ENCODE measurements at places on chromosomes 12 and 14.

- DNase-seq: no peak
These were observed 5.2 kb downstream of the MMP17 start for GRCh38 chr12:131833288-131833895.

- no peak for DNase-seq
These were observed 157.7 kb upstream of the TBX3 start for GRCh38 chr12:114841557-114842251.

DNA sequence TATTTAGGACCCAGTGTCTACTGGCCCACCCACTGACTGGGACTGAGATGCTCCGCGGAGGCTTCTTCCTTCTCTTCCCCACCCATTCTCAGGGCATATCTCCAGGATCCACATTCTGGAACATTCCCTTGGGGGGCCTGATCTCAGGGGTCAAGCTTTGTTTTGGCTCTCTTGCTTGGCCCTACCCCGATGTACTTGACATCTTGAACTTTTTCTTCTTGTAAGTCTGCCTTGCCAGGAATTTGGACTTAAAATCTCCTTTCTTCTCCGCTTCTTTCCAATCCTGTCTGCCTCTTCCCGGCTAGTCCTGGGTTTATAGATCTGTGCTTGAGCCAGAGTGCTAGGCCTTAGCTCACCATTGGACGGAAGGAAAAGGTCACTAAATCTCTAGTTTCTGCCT is 22.1 kb downstream of the DACT1 start:
- no peak for DNase-seq

- no peak for DNase-seq
These were observed 62.8 kb downstream of the BEGAIN start for GRCh38 chr14:100524233-100524932.

GRCh38 chr14:101903111-101903561 is 61.2 kb upstream of the DYNC1H1 start:
- DNase-seq: no peak

GRCh38 chr12:527241-527640 is 67.5 kb downstream of the B4GALNT3 start:
- no peak for DNase-seq

DNA sequence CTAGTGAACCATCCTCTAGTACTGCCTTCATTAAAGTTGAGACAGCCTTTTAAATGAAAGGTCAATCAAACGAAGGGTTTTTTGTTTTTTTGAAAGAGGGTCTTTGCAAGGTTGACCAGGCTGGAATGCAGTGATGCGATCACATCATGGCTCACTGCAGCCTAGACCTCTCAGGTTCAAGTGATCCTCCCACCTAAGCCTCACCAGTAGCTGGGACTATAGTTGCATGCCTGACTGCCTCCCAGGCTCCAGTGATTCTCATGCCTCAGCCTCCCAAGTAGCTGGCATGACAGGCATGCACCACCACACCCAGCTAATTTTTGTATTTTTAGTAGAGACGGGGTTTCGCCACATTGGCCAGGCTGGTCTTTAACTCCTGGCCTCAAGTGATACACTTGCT is 114.6 kb upstream of the SINHCAF start:
- DNase-seq: no peak

DNA sequence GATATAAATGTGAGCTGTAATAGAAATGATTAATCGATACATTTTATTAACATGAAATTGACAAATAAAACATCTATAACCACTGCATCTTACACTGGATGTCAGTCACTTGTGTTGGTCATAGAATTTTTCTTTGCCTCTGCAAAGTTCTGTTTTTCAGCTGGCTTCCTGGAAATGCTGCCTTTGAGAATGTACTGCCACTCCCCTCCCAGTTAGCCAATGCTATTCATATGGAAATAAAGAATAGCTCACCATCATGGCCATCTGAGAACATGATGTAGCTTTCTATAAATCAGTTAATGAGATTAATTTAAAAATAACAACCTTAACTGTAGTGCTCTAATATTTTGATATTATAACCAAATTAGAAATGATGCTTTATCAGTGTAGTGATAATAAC is 41.1 kb downstream of the SLCO1B1 start:
- DNase-seq: no peak
